Suppressor macrophage treated with lipopolysaccharide for 1 hour (primary cell): ENCODE measurements at places on chromosomes 6 and 20.

DNA sequence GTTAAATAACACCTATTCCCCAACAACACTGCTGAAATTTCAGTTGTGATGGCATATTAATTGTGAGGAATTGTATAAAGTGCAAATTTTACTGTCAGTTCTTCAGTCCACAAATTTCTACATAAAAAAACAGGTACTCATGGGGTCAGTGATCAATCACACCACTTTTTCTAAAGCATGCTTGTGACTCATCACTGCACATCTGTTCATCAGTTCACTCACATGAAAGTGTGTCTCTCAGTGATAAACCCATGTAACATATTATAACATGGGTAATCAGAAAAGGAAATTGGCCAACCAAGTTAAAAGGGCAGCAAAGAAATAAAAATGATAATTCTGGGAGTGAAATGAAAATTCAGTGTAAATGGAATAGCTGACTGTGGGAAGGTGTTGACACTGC is 234.7 kb upstream of the FKBP1C start:
- no peak for DNase-seq

DNA sequence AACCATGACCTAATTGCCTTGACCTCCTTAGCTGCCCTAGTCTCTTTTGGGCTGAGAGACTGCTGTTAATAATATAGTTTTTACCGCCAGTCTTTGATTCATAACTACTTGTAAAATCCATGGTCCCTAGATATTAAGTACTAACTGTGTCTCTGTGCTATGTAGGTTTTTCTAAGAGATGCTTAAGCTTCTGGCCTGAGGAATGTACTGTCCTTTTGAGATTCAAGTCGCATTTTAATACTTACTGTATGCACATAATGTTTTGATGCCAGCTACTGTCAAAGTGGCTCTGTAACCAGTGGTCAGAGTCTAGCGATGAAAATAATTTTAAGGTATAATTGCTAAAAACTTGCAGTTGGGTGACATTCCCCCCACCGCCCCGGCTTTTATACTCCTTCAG is 2.1 kb downstream of the AKAP12 start:
- no peak for DNase-seq

- no peak for DNase-seq
Observed at GRCh38 chr20:38945012-38945411, 17.1 kb upstream of the DHX35 start.

- no peak for DNase-seq
Observed at GRCh38 chr6:30562470-30563425, 5.7 kb downstream of the PRR3 start.

DNA sequence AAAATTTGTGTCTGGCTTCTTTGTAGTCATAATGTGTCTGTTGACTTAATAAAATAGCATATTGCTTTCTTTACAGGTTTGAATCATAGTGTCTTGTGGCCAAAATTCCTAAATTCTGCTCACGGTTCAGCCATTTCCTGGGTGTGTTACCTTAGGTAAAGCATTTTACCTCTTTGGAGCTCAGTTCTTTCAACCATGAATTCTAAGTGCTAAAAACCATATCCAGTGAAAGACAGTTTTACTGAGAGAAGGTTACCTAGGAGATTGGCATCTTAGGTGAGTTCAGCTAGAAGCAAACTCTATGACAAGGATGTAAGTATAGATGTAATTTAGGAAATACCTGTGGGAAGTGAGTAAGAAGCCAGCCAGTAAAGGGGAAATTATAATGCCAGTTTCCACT is 20.7 kb downstream of the CRYBG1 start:
- peak; percentile 27 for DNase-seq

- no peak for DNase-seq
Observed at GRCh38 chr6:4638641-4639040, 137.6 kb upstream of the CDYL start.

- DNase-seq, result no peak
Observed at GRCh38 chr6:116672306-116672705, 3.7 kb upstream of the ZUP1 start.

DNA sequence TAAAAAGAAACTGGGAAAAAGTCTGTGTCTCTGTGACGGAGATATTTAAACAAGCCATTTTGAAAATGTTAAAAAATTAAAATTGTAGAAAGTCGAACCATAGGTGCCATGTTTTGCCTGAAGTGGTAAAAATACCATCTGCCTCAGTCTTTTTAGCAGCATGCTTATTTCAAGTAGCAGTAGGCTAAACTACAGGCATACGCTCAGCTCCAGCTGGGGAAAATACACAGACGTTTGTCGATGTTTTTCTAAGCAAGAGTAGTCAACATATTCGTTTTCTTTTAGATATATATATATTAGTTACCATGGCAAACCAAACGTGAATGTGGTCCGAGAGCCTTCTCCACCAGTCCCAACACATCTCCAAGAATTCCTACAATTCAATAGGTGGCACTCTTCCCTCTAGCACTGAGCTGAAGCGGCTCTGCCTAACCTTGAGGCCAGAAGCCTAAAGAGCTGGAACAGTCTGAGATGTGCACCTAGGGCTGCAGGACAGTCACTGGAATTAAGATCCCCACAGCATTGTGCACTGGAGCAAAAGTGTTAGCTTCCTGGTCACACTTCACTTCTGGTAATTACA is 70.2 kb upstream of the BEND3 start:
- DNase-seq, result no peak

DNA sequence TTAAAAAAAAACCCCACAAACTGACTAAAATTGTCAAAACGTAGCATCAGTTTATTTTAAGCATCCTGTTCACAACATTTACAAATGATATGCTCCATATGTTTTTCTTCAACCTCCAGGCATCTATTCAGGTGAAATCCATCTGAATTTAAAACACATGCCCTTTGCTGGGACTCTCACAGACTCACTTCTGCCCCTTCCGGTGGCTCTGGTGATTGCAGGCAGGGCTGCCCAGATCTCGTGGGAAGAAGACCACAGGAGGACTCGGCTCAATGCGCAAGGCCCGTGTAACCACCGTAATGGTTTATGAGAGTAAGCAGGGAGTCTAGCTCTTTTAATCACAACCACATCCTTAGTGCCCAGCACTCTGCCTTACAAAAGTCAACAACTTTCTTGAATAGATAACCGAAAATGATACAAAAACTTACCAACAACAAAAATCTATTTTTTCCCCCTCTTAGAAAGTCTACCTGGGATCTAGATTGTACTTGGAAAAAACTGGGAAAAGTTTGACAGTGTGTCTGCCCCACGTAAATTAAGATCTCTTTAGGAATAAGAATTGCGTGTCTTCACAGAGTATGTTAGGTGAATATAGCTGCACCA is 139.1 kb downstream of the KIF16B start:
- DNase-seq, result peak; percentile 52

DNA sequence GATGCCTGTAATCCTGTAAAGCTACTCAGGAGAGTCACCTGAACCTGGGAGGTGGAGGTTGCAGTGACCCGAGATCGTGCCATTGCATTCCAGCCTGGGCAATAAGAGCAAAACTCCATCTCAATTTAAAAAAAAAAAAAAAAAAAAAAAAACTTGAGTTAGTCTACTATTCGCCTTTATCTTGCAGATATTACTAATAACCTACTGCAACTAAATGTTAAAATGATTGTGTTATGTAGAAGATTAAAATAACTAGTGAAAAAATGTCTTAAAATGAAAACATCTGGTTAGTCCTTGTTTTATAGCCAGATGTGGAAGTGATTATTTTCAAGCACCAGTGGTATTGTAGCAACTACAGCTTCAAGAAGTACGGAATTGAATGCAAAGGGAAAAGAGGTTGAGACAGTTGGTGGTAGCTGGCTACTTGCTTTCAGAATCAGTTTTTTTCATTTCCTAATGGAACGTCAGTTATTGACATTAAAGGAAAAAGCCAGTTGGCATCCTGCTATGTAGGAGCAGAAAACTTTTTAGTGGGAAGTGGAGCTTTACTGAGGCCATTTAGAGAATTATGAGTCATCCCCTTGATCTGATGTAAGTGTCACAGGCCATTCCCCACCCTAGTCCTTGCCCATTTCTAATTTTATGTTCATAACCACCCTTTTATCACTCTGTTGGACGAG is 43.8 kb upstream of the DYNLRB1 start:
- peak; percentile 71 for DNase-seq

DNA sequence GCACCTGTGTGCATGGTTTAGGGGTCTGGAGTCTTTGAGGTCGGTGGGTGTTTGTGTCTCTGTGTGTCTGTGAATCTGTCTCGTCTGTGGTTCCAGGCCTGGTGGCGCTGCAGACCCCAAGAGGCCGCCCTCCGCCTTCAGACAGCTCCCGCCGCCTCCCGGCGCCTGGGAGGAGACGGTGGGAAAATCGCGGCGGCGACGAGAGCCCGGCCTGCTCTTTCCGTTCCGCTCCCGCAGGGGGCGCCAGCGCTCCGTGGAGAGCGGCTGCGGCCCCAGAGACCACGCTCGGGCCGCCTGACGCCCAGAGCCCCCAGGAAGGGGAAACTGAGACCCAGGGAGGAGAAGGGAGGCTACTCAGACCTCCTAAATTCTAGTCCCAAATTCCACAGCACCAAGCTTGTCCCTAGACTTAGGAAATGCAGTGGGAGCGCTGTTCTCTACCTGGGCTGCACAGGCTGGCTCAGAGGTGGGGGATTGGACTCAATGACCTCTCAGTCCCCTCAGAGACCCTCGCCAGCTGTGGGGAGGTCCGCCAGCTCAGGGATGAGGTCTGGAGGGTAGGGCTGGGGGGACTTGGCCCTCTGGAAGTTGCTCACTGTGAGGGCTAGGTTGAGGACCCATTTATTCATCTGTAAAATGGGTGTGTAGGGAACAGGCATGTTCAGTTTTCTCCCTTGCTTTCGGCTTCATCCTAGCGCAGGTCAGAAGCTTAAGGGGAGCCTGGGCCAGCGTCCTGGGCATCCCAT is 36.9 kb upstream of the BLCAP start:
- DNase-seq, result peak; percentile 43

DNA sequence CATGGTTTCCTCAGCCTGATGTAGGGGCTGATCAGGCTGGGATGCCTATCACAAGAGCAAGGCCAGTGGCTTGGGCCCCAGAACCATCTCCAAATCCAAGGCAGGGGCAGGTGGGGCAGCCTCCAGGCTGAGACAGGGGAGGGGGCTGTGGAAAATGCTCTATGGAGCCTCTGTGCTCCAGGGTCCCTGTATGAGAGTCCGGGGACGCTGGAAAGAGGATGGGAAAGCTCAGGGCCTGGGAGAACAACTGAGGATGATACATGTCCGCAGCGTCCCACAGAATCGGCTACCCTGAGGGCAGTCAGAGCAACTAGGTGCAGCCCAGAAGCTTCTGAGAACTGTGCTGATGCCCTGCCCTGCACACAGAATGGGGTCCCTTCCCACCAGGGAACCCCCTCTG is 43.4 kb downstream of the CPXM1 start:
- no peak for DNase-seq

DNA sequence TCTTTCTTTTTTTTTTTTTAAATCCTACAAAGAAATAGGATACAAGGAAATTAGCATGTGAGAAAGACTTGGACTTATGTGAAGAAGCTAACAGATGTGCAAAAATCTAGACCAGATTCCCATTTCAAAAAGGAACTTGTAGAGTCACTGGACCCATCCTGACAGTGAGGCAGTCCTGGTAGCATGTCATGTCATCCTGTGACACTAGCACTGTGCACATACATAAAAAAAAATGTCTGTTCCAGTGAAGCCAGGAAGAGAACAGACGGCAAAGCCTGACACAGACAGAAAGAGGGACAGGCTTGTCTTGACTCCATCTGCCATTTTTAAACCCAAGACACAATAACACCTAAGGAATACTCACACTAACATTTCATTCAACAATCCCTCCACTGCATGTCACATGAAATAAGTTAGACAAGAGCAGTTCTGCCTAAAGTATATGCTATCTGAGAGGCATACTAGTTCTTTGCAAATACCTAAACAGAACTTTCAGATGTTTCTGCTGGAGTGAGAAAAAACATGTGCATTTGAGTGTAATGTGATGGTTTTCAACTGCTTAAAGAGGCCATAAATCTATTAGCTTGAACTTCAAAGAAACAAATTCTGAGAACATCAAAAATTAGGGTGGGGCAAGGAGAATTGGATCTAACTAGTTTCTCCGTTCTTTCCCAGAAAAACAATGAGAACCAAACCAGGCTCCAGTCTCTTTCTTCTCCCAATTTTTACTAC is 159.6 kb downstream of the BACH2 start:
- no peak for DNase-seq

- no peak for DNase-seq
Observed at GRCh38 chr6:151069641-151070040, 170.1 kb upstream of the AKAP12 start.

GRCh38 chr6:93454533-93454932 is 35.2 kb upstream of the EPHA7 start:
- no peak for DNase-seq

GRCh38 chr6:134381959-134382358 is 64.0 kb upstream of the SGK1 start:
- no peak for DNase-seq

- DNase-seq, result no peak
Observed at GRCh38 chr6:106886081-106886843, 88.3 kb downstream of the CD24 start.

- peak; percentile 89 for DNase-seq
Observed at GRCh38 chr6:113449051-113449450, 408.1 kb upstream of the MARCKS start.

DNA sequence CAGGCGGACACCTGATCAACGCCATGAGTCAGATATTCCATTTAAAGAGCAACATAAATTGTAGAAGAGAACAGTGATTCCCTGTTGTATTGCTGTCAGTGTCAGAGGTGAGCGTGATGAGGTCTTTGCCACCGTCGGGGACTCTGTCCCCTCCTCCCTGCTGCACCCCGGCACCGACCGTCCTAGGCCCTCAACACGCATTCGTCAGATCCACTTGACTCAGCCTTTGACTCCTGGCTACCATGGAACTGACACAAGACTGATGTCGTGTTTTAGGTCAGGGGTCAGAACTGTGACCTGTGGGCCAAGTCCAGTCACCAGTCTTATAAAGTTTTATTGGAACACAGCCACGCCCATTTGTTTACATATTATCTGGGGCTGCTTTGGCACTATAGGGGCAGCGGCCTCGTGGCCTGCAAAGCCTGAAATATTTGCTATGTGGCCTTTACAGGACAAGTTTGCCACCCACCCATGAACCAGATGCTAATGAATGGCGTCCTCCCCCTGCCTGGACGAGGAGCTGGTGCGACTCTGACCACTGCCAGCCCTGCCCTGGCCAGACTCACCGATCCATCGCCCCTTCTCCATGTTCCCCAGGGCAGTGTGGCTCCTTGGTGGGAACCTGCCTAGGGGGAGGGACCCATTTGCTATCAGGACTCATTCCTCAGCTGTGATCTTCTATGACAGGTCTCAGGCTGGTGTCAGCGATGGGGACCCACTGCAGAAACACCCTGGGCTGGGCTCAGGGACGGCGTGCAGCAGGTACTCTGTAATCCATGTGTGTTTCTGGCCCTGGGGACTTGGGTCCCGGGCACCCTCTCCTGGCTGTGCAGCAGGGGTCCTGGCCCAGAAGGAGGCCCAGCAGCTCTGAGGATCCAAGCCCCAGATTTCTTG is 37.5 kb upstream of the PHACTR3 start:
- no peak for DNase-seq

GRCh38 chr6:14682812-14683211 is 563.1 kb upstream of the JARID2 start:
- DNase-seq, result peak; percentile 30

GRCh38 chr6:104957301-104958177 is 632 bp downstream of the LIN28B start:
- DNase-seq, result no peak

GRCh38 chr6:16585805-16586204 is 175.5 kb downstream of the ATXN1 start:
- peak; percentile 78 for DNase-seq
